ENCODE measurements at places on chromosomes 4 and X.

DNA sequence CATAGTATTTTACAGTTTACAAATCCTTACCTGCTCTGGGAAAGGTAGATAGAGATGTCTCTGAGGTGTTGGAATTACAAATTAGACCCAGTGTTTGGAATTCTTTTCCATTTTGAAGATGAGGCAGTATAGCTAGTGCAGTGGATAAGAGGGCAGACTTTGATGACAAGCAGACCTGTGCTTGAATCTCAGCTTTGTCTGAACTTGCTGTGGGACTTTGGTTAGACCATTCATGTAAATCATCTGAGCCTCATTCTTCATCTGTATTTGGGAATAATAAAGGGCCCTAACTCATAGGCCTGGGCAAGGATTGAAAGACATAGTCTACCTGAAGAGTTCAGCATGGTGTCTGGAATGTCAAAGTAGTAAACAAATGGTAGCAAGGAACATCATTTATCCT lies 77.2 kb upstream of the BOD1L1 start:
- no peak for DNase-seq

DNA sequence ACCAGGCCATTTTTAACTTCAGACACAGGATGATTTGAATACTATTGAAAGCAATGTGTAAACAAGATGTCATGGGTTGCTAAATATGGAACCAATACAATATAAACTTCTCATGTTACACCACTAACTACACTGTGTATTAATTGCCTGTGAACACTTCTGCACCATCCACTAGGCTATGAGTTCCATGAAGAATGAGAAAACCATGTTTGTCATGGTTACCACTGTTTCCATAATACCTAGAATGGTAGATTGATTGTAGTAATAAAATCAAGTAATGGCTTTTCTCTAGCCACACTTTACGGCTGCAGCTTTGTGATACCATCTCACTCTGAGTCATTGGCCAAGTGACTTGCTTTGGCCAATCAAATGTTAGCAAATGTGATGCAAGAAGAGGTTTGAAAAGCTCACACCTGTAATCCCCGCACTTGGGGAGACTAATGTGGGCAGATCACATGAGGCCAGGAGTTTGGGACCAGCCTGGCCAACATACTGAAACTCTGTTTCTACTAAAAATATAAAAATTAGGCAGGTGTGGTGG lies 19.9 kb upstream of the CYBB start:
- no peak for DNase-seq

DNA sequence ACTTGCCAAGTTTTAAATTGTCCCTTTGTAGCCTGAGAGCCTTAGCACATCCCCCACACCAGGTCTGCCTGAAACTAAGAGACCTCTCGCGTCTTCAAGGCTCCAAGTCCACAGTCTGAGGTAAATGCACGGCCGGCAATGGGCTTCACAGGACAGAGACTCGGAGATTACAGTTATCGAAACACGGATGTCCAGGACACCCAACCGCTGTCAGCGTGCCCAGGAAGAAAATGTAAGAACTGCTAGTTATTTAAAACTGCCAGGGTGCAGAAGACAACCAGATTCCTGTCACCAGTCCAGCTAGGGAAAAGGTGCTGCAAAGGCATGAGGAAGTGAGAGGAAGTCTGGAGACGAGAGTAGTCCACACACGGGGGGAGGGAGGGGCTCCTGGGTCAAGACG lies 28.9 kb downstream of the ZNF827 start:
- no peak for DNase-seq

- DNase-seq = no peak
Measured at GRCh38 chrX:122418758-122419157, 765.3 kb upstream of the GRIA3 start.

- no peak for DNase-seq
Measured at GRCh38 chr4:147707892-147708672, 23.8 kb upstream of the ARHGAP10 start.

GRCh38 chr4:181827246-181827645 lies 416.0 kb upstream of the TENM3 start:
- DNase-seq = no peak

DNA sequence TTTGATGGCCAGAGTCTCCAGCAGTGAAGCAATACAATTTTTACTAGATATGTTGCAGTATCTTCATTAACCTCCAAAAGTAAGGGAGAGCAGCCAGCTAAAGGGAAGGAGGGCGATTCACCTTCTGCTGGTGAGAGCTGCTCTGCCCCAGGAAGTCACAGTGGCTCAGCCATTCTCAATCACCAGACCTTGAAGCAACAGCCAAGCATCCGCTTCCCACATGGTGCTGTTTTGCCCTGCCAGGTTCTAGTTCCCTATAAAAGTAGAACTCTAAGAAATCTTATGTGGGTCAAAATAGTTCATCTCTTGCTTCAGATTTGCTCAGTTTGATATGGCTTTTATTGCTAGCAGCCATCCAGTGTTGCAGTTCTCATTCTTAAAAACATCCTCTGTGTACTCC lies 166.8 kb downstream of the STIM2 start:
- DNase-seq = no peak

DNA sequence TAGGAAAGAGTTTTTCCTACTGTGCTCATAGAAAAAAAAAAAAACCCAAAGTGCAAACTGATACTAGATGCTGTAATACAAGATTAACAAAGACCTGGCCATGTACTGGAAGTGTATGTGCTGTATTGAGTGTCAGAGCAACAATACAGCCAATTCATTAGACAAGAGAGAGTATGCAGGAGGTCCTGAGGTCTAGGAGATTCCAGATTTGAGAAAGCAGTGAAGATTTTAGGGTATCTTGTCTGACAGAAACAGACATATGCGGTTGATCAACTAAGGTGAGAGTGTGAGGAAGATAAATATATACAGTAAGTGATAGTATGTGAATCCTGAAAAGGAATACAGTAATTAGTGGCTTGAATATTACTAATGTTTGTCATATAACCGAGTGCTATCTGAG lies 3.0 kb downstream of the GPR174 start:
- DNase-seq = no peak

- DNase-seq = no peak
Measured at GRCh38 chrX:68665502-68665901, 18.0 kb downstream of the STARD8 start.

- DNase-seq = no peak
Measured at GRCh38 chrX:74344280-74344622, 40.3 kb downstream of the ZCCHC13 start.

DNA sequence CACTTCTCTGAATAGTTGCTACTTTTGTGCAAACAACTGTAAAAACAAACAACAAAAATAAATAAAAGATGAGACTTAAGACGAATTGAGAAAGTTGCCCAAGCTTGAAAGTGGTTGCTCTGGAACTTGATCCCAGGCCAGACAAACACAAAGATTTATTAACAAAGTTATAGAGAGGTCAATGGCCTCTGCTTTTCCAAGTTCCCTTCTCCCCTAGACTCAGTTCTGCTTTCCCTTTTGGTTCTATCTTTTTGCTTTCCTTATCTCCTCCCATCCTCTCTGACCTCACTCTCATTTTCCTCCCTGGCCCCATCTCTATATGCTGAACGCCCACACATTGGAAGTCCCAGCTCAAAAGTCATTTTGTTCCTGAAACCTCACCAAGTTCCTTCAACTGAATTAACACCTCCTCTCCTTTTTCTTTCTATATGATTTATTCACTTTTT lies 82.7 kb downstream of the MXRA5 start:
- DNase-seq = no peak
